Muscle of back (tissue), 13 donors: ENCODE measurements at places on chromosomes 2 and 18. TPM values are rescaled to one million over a fixed set of nuclear protein-coding genes. Genes with fewer than 3 reads are reported as not detected.

GRCh38 chr2:215601990-215602721 is 166.3 kb upstream of the FN1 start:
- no peak for DNase-seq

C2orf80 gene
- not detected for polyA plus RNA-seq

DNA sequence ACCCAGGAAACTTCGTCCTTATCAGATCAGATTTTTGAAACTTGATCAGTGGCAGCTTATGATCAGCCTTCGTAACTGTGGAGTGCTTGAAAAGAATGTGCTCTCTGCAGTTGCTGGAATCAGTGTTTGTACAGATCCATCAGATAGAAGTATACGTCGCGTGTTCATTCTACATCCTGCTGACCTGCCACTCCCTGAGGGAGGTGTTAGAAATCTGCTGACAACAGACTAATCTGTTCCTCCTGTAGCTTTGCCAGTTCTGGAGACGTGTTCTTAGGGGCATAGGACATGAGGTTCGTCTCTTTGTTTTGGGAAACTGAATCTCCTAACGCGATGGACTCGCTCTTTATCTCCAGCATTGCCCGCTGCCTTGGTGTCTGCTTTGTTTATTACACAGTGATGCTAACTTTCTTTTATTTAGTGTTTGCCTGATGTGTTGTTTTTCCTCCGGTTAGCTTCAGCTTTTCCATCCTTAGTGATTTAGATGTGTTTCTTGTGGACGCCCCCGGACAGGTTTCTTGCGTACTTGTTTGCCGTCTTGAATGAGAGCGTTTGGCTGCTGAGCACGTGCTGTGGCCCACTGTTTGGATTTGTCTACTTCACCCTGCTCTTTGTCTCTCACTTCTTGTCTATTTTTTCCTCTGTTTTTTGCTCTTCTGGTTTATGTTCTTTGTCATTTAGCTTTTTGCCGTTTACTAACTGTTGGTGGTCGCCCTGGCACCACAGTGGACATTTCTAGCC is 17.4 kb upstream of the GAL3ST2 start:
- no peak for DNase-seq

DNA sequence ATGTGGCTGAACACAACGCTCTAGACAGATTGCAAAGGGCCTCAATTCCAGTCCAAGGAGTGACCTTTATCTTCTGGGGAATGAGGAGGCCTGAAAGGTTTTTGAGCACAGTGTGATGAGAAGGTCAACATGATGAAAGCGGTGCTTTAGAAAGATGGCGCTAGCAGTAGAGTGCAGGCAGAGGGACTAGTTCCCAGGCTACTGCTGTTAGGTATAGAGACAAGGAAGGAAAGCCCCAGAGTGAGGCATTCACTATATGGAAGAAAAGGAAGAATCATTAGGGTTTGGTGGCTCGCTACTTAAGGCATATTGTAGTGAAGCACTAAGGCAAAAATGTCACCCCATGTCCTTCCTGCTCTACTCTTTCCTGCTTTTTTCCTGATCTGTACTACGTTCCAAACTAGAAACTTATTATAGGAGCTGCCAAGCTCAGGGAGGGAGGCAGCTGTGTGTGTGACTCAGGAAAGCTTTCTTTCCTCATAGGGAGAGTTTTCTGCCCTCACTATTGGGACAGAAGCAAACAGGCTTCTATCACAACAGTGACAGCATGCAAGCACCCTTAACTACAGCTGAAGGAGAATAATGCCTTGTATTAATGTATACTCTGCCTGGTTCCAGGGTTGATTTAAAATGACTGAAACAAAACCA is 160.8 kb upstream of the CAVIN2 start:
- no peak for DNase-seq

IL18R1 gene
- 0.50 TPM for polyA plus RNA-seq

CCDC150 gene
- polyA plus RNA-seq = 5.8 TPM

- no peak for DNase-seq
Observed at GRCh38 chr2:116680256-116680936, 1134.1 kb upstream of the DDX18 start.

DNA sequence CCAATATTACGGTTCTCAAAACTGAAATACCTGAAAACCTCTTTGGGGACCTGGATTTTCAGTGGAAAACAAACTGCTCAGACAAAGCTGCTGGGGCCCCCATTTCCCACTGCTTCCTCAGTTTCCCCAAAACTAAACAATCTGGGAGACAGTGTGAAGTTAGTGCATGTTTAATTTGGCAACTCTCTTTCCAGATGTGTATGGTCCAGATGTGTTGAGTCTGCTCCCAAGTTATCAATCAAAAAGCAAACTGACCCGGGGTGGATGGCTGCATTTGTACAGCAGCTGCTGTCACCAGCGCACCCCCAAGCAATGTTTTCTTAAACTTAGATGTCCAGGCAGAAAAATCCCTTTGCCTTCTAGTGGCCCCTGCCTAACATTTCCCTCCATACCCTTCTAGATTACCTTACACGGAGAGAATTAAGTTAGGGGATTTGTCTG is 136.9 kb downstream of the COPS8 start:
- peak; percentile 74 for DNase-seq

CYBRD1 gene
- 107 TPM for polyA plus RNA-seq

DNA sequence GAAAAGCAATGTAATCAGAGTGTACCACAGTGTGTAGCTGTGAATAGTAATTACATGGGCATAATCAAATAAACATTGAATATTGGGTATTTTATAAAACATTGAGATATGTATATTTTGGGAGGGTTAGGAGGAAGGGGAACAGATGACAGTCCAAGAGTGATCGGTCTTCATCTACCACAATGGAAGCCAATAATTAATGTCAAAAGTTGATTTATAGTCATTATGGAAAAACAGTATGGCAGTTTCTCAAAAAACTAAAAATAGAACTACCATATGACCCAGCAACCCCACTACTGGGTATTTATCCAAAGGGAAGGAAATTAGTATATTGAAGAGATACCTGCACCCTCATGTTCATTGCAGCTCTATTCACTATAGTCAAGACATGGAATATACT is 5.8 kb upstream of the LAPTM4A start:
- no peak for DNase-seq

DNA sequence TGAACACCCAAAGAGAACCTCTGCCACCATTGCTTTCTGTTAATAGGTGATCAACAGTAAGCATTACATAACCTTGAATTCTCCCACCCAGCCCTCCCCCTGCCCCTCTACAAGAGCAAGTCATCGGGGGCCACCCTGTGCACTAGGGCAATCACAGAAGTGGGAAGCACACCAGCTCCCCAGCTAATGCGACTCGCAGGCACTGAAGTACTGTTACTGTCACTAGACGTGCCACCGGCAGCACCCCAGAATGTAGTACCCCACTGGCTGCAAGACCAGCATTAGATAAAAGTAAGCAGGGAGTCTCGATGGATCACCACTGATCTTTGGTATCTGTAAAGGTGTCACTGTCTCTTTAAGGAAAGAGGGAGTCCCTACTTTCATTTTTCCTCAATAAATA is 167.6 kb downstream of the FAM210A start:
- DNase-seq = no peak

DNA sequence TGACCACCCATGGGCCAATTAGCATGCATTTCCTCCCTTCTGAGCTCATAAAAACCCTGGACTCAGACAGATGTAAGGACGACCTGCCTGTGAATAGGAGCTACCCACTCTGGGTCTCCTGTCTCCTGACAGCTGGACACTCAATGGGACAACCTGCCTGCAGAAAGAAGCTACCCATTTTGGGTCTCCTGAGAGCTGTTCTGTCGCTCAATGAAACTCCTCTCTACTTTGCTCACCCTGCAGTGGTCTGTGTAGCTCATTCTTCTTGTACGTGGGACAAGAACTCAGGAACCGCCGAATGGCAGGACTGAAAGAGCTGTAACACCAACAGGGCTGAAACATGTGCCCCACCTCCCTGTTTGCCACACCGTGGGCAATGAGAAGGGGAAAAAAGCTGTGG is 60.3 kb upstream of the DYNC1I2 start:
- DNase-seq = no peak

DNA sequence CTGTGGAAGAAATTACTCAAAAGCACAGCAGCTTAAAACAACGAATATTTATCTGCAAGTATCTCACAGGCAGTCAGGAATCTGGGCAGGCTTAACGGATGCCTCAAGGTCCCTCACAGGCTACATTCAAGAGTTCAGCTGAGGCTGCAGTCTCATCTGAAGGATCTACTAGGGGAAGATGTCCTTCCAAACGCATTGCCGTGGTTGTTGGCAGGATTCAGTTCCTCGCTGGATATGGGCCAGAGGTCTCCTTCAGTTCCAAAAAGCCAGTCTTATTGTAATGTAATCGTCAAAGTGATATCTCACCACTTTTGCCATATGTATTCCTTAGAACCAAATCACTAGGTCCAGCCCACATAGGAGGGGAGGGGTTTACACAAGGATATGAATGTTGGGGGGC is 98.2 kb upstream of the EPAS1 start:
- peak; percentile 14 for DNase-seq

DNA sequence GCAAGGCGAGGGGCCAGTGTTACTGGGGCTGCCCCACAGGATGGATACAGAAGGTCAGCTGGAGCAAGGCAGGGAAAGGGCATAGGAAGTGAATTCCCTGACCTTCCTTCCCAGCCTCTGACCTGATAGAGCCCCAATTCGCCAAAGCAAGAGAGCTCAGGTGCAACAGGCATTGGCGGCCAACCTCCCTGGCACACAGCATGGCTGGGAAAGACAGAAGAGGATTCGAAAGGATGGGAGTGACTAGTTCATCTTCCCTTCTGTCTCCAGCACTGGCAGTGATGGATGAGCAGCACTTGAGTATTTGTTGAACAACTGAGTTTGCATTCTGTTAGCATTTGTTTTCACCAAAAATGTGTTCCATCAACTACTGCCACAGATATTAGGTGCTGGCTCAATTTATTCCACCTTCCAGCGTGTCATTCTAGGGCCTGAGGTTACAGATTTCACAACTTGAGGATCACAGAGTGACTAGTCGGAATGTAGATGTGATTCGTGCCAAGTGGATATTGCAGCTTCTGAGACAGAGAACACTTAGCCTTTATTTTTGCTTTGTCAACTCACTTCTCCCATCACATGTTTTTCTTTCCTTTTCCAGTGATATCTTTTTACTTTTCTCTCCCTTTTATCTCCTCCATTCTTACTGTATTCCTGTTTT is 6.2 kb downstream of the COPS8 start:
- no peak for DNase-seq

PHOSPHO2 gene
- 7.0 TPM for polyA plus RNA-seq

MGAT4A gene
- 3.5 TPM for polyA plus RNA-seq

DNA sequence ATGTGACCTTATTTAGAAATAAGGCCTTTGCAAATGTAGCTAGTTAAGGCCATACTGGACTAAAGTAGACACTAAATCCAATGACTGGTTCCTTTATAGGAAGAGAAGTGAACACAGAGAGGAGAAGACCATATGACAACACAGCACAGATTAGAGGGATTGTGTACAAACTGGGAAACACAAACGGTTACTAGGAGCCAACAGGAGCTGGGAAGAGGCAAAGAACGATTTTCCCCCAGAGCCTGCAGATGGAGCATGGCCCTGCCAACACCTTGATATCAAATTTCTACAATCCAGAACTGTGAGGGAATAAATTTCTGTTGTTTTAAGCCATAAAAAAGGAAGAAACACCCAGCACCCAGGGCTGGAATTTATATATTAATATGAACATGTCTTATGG is 38.7 kb upstream of the COL5A2 start:
- peak; percentile 17 for DNase-seq

GRCh38 chr2:134420259-134420658 is 166.4 kb downstream of the MGAT5 start:
- DNase-seq = no peak

SLC9A4 gene
- 0.48 TPM for polyA plus RNA-seq

GRCh38 chr2:220002251-220002650 is 374.8 kb downstream of the SLC4A3 start:
- DNase-seq = no peak

LOXHD1 gene
- polyA plus RNA-seq = 1.4 TPM

- no peak for DNase-seq
Observed at GRCh38 chr18:63098018-63098981, 221.3 kb downstream of the BCL2 start.

PROKR1 gene
- polyA plus RNA-seq = 1.7 TPM

GRCh38 chr18:35968278-35968880 is 4.1 kb upstream of the RMP24 start:
- DNase-seq = no peak

DNA sequence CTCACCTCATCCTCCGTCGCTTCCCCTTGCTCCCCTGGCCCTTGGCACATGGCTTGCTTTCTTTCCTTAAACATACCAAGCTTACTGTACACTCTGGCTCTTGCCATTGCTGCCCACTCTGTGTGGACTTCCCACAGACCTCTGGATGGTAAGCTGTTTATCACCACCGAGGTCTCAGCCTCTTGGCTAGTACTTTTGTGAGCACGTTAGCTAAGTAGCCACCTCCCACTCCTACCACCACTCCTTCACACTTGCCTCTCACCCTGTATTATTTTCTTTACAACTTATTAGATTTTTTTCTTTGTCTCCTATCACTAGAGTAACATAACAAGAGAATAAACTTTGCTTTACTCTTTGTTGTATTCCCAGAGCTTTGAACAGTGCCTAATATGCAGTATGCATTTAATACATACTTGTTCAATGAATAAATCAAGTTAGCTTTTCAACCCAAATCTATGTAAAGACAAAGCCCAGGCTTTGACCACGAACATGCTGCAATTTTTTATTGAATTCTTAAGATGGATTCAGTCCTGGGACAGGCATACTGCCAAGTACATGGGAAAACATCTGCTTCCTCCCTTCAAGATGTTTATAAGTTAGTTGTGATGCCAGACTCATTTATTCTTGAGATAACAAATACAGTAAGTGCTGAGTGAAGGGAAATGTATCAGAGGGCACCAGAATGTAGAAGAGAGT is 25.0 kb upstream of the MSGN1 start:
- peak; percentile 83 for DNase-seq

GRCh38 chr2:234770031-234770506 is 181.7 kb upstream of the SH3BP4 start:
- peak; percentile 13 for DNase-seq

GRCh38 chr18:59712311-59712710 is 15.1 kb upstream of the CCBE1 start:
- no peak for DNase-seq

DNA sequence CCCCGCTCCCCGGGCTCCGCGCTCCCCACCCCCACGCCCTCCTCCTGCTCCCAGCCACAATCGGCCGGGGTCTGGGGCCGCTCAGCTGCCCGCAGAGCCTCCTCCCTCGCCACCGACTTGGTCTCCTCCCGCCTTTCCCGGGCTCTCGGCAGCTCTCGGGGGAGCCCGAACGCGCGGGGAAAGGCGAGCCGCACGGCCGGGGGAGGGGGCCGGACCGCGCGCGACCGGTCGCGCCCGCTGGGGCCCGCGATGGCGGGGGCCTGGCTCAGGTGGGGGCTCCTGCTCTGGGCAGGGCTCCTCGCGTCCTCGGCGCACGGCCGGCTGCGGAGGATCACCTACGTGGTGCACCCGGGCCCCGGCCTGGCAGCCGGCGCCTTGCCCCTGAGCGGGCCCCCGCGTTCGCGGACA is 327 bp downstream of the LTBP1 start:
- DNase-seq = no peak

FARP2 gene
- 33.1 TPM for polyA plus RNA-seq

ACMSD gene
- 0.51 TPM for polyA plus RNA-seq

GRCh38 chr2:191304939-191305875 is 60.0 kb downstream of the MYO1B start:
- peak; percentile 88 for DNase-seq

GRCh38 chr2:70852824-70853223 is 17.2 kb upstream of the CD207 start:
- no peak for DNase-seq
